ENCODE measurements at places on chromosomes 1 and 21. TPM values are rescaled to one million over a fixed set of nuclear protein-coding genes. Genes with fewer than 3 reads are reported as not detected.

GRCh38 chr1:151972542-151973248, 21.0 kb downstream of the S100A10 start:
- no peak for DNase-seq

DNA sequence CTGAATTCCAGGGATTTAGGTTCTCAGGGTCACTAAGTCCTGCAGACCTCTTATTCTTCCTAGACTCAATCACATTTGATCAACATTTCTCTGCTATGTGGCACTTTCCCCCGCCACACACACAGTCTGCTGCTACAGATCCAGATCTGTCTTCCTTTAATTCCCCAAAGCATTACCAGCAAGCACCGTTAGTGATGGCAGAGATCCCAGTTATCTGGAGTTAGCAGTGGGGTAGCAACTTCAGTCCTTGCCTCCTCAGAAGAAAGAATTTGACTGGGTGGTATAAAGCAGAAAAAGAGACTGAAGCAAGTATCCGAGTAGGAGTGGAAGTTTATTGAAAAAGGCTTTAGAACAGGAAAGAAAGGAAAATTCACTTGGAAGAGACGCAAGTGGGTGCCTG, 100.4 kb upstream of the ETV3 start:
- DNase-seq: no peak

DNA sequence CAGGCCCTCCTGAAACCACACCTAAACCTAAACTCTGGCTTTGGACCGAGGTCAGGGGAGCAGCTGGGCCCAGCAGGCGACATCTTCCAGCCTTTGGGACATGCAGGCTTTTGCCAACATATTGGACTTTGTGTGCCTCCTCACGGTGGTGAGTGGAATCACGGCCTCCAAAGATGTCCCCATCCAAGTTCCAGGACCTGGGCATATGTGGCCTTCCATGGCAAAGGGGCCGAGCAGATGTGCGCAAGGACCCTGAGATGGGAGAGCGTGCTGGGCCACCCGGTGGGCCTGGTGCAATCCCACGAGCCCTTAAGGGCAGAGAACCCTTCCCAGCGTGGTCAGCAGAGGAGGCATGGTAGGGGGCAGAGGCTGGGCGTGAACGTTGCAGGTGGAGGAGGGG, 160.8 kb upstream of the C1orf174 start:
- DNase-seq: peak; percentile 69

DNA sequence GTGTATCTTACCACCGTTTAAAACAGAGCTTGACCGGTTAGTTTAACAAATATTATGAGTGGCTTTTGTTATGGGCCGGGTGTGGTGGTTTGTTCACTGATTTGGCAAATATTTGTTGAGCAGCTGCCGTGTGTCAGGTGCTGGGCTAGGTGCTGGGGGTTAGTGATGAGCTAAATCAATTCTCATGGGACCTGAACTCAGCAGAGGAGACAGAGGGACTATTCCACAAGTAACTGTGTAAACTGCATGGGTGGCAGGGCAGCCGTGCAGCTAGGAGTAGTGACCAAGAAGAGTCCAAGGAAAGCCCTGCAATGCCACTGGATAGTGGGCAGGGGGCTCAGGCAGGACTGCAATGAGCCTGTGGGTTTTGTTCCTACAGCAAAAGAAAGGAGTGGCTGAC, 11.2 kb upstream of the C2CD2 start:
- DNase-seq: no peak

The SUMO3 gene
- total RNA-seq: 80.3 TPM

The HHIPL2 gene
- not detected for total RNA-seq

The LMX1A gene
- total RNA-seq: not detected

DNA sequence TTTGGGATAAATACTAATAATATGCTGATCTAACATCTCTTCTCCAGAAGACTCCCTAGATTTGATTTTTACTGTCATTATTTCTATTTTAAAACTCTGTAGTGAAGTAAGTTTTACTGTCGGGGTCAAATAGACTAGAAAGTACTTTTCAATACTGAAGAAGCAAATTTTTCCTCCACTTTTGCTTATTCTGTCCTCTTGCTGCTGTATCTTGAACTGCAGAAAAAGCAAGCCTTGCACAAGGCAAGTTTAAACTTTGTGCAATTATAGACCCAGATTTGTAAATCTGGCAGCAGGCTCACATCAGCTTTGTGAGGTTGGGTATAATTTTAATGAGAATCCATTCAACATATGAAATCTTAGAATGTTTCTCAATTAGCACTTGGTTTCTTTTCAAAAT, 151.1 kb upstream of the ETS2 start:
- no peak for DNase-seq

- no peak for DNase-seq
These were observed 18.1 kb upstream of the LBR start for GRCh38 chr1:225445639-225446594.

The TSPAN2 gene
- not detected for total RNA-seq

The TMEM53 gene
- 13.9 TPM for total RNA-seq

GRCh38 chr21:43864313-43864961, 586 bp upstream of the AGPAT3 start:
- DNase-seq: peak; percentile 65

- DNase-seq: no peak
These were observed 311.2 kb upstream of the VAMP3 start for GRCh38 chr1:7459914-7460313.

DNA sequence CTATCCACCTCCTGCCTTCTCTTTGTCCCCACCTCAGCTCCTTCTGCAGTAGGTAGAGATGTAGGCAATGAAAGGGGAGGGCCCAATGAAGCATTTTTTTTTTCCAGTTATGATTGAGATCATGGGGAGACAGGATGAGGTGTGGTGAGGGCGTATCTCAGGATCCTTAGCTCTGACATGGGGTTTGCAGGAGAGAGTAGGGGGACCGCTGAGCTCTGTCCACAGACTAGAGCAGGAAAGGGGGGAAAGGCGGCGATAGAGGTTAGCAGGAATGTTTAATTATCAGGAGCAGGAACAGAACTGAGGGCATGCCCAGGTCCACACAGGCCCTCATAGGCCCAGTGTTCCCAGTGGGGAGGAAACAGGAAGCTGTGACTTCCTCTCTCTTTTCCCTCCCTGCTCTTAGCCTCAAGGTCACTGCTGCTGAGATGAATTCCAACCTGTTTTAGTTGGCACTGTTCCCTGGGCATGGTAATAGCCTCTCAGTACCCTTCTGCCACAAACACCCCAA, 901 bp upstream of the RXFP4 start:
- no peak for DNase-seq

DNA sequence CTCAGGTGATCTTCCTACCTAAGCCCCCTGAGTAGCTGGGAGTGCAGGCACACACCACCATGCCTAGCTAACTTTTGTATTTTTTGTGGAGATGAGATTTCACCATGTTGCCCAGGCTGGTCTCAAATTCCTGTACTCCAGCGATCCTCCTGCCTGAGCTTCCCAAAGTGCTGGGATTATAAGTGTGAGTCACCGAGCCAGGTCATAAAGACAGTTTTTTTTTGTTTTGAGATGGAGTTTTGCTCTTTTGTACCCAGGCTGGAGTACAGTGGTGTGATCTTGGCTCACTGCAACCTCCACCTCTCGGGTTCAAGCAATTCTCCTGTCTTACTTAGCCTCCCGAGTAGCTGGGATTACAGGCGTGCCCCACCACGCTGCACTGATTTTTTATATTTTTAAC, 42.1 kb downstream of the KIF1B start:
- no peak for DNase-seq

- no peak for DNase-seq
These were observed 563.6 kb upstream of the PRMT6 start for GRCh38 chr1:106492880-106493279.

DNA sequence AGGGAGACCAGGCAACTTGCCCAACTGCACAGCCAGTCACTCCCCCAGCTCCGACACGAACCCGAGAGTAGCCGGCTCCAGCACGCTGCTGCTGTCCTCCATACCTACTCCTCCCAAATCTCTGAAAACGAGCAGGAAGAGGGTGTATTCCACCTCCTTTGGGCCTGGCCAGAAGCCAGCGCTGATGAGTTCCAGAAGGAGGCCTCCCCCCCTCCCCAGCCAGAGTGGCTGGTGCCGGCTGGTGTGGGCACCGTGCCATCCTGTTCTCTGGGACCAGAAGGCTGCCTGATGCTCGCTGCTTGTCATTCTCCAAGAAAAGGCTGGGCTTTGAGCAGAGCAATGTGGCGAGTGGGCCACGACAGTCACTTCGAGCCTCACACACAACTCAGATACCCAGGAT, 22.2 kb downstream of the KCNN3 start:
- no peak for DNase-seq

The PRAMEF4 gene
- total RNA-seq: not detected

Data from Karpas-422 (cell line).